ENCODE measurements at places on chromosomes 11 and 22.

DNA sequence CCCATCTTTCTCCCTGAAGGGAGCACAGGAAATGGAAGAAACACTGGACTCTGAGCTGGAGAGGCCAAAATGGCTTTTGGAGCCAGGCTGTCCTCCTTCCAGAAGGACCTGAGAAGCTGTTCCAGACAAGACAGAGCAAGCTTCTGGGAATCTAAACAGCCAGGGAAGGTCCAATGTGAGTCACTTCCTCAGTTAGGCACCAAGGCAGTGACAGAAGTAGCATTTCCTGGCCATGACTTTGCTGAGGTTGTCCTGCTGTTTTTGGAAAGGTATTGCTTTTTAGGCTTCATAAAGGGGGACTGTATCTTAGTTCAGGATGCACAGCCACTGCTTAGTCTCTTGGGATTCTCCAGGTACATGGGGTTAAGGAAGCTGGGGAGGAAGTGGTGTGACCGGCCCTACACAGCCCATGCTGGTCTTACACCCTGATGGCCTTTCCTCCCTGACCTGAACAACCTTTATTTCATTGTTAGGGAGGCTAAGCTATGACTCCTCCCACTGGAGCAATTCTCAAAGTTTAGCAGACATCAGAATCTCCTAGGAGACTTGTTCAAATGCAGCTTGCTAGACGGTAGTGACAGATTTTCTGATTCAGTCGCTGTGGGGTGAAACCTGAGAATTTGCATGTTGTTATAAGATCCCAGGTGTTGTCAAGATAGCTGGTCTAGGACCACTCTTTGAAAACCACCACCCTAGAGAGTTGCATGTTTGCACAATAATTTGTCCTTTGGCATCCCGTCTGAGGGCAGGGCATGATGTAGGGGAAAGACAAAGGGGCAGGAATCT lies 6.8 kb upstream of the INSC start:
- DNase-seq: no peak

DNA sequence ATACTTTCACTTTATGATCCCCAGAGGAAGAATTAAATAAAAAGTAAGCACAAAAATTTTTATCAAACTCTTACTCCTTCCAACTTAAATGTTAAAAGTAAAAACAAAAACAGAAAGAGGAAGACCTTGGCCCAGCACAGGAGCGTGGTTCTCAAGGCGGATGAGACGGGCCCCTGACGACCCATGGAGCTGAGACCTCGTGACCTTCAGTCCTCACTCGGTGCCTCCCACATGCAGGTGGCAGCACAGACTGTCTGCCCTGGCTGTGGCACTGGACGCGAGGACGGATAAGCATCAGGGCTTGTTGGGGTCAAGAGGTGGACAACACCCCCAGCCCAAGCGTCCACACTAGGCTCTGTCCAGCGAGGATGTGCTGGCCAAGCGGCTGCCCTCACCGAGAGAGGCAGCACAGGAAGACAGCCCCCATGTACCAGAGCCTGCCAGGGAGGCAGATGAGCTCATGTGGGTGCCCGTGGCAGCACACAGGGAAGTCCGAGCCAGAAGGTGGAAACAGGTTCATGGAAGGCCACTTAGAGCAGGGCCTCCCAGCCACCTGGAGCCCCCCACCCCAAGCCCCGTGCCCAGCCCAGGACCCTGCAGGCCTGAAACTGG lies 1389.8 kb downstream of the TBC1D22A start:
- no peak for DNase-seq

- DNase-seq: no peak
Measured at GRCh38 chr22:31585161-31585859, 76.7 kb downstream of the PISD start.

- no peak for DNase-seq
Measured at GRCh38 chr22:42646569-42647525, 2.3 kb downstream of the CYB5R3 start.

DNA sequence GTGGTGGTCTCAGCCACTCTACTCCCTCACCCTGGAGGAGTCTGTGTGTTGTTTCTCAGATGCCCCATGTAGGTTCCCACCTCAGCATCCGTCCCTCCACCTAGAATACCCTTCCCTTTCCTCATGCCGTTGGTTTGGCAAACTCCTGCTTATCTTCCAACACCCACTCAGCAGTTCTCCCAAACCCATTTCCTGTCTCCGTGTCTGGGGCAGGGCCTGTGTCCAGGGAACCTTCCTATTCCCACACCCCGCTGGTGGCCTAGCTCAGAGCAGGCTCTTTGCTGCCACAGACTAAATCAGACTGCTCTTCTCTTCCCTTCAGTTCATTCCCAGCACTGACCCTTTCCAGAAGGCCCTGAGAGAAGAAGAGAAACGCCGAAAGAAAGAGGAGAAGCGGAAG lies 7.5 kb upstream of the SREBF2 start:
- no peak for DNase-seq

DNA sequence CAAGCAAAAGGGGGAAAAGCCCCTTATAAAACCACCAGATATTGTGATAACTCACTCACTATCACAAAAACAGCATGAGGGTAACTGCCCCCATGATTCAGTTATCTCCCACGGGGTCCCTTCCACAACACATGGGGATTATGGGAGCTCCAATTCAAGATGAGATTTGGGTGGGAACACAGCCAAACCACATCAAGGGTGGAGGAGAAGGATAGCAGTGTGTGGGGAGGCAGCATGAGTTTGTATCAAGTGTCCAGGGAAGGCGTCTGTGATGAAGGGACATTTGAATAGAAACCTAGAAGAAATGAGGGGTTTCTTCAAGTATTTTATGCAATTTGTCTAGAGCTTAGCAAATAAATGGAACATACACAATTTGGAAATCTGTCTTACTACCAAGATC lies 98.2 kb downstream of the SLC1A2 start:
- no peak for DNase-seq
